Activated naive CD8-positive, alpha-beta T cell treated with anti-CD3 and anti-CD28 coated beads, Interleukin-2, amount 50 U/mL, for 24 hours (primary cell): ENCODE measurements at places on chromosomes 6 and 20.

DNA sequence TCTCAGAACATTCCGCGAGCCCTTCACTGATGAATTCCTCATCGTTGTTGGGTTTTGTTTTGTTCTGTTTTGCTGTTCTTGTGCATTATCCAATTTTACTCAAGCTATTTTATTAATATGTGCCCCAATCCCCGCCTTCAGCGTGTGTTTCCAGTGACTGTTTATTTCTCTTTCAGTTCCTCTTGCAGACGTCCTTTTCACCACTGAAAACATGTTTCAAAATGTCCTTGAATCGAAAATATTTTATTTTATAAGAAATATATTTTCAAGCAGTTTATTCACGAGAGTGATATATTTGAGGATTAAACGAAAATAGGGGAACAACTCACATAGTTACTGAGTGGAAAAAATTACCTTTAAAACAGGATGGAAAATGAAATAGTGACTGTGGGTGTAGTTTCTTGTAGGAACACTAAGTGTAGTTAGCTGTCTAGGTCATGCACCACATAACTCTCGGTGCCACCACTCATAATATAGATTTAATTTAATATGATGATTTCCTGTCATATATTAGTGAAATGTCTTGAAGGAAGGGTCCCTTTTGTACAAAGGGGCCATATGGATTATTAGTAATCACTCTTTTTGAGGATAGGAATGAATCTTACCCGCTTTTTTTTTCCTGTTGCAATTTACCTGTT is 45.3 kb upstream of the HDDC2 start:
- no peak for DNase-seq

DNA sequence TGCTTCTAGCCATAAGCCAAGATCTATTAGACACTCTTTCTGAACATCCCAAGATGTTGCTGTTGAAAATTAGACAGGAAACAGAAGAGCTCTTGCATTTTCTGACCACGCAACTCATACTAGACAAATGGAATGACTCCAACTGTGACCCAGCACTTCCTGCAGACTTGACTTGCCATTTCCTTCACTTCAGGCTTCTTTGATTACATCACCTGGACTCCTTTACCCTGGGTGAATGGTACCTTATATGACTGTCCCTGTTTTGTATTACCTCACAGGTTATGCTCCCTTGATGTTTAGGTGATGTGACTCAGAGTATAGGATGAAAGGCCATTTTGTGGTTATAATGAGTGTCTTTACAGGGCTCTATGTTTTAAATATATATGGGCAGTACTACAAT is 236.1 kb downstream of the BMP2 start:
- DNase-seq: no peak

- DNase-seq: no peak
Measured at GRCh38 chr6:39590871-39591393, 134.3 kb downstream of the KIF6 start.

- DNase-seq: no peak
Measured at GRCh38 chr6:4370066-4370465, 234.7 kb upstream of the ECI2 start.

DNA sequence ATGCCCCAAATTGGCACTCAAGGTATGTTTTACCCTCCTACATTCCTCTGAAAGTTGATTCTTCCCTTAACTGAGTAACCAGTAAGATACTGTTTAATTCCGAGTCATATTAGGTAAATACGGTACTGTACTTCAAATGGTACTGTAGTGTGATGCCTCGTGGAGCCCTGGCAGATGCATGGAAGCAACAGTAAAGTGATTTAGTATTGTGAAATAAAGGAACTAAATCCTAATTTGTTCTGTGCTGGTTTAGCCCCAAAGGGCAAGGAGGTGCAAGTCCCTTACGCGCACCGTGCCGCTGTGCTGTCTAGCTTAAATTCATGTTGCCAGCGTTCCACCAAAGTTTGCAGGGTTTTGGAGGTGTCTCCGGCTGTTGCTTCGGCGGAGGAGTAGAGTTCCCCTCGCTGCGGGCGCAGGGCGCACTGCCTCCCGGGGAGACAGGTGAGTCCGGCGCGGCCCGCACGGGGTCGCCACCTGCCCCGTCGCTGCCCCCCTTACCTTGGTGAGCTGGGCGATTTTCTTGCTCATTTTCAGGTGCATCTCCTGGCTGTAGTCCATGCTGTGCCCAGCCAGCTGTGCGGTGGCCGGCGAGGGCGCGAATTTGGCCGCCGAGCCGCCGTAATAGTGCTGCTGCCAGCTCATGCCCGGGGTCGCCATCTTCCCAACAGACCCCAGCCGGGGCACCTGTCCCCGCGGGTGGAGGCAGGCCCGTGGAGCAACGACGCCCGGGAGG is 655 bp downstream of the FAM184A start:
- peak; percentile 49 for DNase-seq

DNA sequence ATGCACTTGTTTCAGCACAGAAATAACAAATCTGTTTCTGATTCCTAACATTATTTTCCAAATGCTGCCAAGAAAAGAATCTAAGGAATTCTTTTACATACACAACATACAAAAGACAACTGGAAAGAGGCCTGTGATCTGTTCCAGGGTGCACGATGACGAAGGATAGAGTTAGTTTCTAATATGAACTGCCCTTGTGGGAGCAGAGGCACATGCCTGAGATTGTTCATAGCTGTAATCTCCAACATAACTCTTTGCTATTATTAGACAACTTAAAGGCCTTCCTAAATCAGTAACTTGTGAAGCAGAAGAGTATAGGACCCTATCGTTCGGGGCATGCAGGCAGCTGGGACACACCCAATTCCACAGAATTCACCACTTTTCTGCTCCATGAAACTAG is 41.2 kb upstream of the NHSL1 start:
- no peak for DNase-seq

DNA sequence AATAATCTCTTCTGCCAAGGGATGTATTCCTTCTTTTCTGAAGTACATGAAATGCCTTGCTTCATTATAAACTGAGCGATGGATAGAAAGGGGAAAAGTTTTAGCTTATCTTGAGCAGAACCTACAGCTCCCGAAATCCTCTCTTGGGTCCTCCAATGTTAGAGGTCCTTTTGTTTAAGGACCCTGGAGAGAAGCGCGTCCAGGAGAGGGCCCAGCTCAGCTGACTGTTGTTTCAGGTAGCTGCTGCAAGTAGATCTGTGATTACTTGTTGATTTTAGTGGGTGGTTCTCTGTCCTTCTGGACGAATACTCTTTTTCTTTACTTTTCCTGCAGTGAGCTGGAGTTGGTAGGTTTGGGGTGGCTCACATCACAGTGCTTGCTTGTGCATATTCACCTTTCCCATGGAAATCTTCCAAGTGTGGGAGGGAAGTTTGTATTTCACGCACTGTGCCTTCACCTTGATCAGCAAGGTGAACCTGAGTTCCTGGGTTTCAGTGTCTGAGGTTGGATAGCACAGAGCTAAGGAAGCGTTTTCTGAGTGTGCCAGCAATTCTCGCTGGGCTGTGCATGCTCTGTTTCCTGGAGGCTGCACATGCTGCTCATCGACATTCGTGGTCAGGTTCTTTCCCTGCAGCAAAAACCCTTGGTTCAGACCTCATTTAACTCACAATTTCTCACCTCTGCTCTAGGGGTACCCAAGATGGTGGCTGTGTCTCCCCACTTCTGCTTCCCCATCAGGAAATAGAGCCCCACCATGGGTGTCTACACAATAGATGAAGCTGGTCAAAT is 176.3 kb downstream of the JARID2 start:
- DNase-seq: peak; percentile 44

DNA sequence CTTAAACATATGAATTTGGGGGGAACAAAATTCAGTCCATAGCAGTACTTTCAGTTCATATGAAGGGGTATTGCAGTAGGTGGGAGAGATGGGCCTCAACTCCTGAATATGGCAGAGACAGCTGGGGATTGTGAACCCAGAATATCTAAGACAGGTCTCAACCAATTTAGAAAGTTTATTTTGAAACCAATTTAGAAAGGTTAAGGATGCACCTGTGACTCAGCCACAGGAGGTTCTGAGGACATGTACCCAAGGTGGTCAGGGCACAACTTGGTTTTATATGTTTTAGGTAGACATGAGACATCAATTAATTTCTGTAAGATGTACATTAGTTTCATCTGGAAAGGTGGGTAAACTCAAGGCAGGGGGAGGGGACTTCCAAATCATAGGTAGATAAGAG is 59.5 kb downstream of the MYO6 start:
- no peak for DNase-seq

DNA sequence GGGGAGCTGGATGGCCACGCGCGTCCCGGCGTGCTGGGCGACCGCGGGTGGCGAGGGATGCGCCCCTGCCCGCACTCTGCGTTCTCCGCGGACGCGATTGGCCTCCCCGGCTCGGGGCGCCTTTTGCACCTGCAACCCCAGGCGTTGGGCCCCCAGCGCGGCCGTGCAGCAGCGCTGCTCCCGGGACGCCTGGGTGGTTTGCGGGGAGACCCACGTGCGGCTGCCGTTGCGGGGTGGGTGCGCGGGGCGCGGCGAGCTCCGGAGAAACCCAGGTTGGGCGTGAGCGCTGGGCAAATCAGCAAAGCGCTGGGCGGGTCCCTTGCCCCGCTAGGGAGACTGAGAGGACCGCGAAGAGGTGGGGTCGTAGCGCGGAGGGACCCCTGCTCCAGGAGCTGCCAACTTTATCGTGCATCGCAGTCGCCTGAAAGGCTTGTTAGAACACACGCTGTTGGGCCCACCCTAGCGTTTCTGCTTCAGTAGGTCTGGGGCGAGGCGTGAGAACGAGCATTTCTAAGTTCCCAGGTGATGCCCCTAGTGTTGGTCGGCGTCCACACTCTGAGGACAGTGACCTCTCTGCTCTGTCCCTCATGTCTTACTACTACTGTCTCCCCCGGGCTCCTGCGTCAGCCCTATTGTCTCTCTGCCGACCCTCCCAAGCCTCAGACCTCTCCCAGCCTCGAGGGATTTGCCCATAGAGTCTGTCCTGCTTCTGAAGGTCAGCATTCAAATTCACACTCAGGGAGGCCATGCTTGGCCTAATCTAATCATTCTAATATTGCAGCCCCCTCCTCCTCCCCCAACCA is 538 bp upstream of the ZFP64 start:
- DNase-seq: peak; percentile 51

DNA sequence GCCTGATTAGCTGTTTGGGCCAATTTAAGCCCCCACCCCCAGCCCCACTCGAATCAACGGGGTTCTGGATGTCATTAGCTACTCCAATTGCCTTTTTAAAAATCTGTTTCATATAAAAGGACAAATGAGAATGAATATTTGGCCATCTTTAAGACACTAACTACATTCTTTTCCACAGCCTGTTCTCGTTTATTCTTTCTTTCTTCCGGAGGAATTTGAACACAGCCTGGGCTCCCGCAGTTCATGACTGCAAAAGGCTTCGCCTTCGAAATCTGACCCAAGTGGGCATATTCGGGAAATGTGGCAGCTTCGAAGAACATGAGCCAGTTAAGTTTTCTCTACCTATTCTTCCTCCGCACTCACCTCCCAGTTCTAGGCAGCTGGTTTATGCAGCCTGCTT is 49.4 kb upstream of the NFATC2 start:
- DNase-seq: no peak

DNA sequence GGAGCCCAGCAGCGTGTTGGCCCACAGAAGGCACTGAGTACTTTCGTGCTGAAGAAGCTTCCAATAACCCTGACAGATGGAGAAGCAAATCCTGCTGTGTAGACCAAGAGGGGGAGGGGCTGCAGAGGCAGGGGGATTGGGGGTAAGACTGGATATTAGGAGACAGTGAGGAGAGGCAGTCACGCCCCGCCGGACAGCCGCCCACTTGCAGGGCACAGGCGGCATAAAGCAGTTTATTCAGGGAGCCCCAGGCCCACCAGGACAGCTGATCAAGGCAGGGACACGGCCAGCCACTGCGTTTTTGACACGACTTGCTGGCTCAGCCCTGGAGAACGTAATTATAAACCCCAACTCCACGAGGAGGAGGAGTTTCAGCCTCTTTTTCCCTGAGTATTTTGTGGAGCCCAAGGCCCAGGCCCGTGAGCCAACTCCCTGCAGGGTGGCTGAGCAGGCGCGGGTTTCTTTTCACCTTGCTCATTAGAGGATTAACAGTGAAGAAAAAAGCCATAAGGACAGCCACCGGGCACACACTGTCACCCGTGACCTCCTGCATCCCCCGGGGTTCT is 177.9 kb downstream of the TFAP2C start:
- DNase-seq: no peak

GRCh38 chr20:9573335-9574151 is 59.2 kb downstream of the LAMP5 start:
- DNase-seq: no peak

- no peak for DNase-seq
Measured at GRCh38 chr6:130041594-130041993, 23.2 kb downstream of the L3MBTL3 start.

GRCh38 chr6:82248273-82248735 is 760 bp upstream of the IBTK start:
- no peak for DNase-seq

GRCh38 chr6:119799596-119800509 is 450.3 kb upstream of the MAN1A1 start:
- no peak for DNase-seq

DNA sequence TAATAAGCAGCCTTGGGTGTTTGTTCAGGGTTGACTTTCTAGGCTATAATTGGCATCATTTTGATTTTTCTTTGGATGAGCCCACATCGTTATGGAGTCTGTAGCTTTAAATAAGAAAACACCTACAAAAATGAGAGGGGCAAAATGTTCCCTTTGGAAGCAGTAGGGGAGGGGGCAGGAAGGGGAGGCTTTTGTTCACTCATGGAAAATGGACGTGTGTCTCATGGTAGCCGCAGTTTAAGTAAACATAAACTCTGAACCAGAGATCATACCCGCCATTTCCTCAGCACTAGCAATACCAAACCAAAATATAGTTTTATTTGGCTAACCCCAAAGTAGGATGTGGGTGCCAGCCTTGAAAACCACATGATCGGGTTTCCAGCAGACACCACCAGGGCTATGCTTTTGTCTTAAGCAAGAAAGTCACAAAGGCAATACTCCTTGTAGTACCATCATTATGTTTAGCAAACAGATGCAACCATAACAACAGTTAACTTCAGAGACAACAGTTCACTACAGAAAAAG is 572.5 kb upstream of the JAG1 start:
- no peak for DNase-seq

- DNase-seq: no peak
Measured at GRCh38 chr20:2984028-2984501, 59.4 kb upstream of the GNRH2 start.

DNA sequence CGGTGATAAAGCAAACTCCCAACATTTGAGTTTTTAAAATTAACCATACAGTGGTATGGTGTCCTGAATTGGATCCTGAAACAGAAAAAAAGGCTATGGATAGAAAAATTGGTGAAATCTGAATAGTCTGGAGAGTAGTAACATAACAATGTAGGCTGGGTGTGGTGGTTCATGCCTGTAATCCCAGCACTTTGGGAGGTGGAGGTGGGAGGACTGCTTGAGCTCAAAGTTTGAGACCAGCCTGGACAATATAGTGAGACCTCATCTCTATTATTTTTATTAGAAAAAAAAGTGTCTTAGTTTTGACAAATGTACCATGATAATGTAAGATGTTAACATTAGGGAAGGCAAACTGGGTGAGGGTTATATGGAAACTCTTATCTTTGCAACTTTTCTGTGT is 11.0 kb downstream of the EEF1A1 start:
- DNase-seq: no peak

GRCh38 chr6:167394339-167394738 is 69.5 kb downstream of the TTLL2 start:
- DNase-seq: no peak

- DNase-seq: no peak
Measured at GRCh38 chr6:79070206-79070825, 7.7 kb downstream of the PHIP start.
